ENCODE measurements at places on chromosomes 6 and 20. TPM values are rescaled to one million over a fixed set of nuclear protein-coding genes. Genes with fewer than 3 reads are reported as not detected.

DNA sequence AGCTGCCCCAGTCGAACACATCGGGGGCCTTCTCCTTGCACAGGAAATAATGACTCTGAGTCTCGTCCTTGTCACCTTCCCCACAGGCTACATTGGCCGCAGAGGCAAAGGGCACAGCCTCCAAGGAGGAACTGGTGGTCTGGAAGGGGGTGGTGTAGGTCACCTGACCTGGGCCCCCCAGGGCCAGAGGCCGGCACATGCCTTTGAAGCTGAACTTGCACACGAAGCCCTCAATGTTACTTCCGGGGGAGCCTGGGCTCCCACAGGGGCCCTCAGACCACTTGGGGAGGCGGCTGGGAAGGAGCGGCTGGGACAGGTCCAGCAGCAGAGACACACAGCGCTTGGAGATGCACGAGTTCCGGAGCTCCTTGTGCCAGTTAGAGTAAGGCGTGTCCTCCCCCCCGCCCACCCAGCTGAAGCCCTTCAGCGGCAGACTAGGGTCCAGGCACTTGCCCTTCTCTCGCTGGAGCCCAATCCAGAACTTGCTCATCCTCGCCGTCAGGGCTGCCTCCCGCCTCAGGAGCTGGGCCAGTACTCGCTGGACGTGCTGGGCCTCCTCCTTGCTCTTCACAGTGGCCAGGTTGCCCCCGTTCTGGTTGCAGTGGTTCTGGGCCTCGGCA, 578 bp downstream of the CD93 start:
- no peak for DNase-seq

- peak; percentile 25 for DNase-seq
Observed at GRCh38 chr6:25991785-25992412, 29.3 kb downstream of the TRIM38 start.

GRCh38 chr6:624979-625378, 31.9 kb downstream of the HUS1B start:
- DNase-seq: no peak

DNA sequence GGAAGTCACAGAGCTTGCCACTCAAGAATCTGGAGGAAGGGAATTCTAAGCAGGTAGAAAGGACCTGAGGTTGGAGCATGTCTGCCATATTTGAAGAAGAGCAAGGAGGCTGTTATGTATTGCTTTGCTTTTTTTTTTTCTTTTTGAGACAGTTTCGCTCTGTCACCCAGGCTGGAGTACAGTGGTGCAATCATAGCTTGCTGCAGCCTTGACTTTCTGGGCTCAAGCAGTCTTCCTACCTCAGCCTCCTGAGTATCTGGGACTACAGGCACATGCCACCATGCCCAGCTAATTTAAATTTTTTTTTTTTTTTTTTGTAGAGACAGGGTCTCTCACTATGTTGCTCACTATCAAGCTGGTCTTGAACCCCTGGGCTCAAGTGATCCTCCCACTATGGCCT, 40.8 kb downstream of the ORC3 start:
- DNase-seq: no peak

DNA sequence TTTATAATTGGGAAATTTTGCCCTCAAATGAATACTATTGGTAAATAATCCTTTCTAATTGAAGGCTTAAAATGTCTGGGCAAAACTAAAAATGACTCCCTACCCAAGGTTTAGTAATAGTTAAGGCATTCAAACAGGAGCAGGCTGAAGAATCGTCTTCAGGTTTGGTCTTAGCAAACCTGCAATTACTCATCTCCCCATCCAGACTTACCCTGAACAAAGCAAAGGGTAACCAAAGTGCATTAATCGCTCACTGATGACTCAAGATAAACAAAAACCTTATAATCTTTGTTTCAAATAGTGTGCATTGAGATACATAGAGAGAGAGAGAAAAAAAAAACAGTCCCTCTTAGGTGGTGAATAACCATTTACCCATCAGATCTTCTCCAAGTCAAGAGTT, 225.5 kb downstream of the BMP2 start:
- DNase-seq: no peak

DNA sequence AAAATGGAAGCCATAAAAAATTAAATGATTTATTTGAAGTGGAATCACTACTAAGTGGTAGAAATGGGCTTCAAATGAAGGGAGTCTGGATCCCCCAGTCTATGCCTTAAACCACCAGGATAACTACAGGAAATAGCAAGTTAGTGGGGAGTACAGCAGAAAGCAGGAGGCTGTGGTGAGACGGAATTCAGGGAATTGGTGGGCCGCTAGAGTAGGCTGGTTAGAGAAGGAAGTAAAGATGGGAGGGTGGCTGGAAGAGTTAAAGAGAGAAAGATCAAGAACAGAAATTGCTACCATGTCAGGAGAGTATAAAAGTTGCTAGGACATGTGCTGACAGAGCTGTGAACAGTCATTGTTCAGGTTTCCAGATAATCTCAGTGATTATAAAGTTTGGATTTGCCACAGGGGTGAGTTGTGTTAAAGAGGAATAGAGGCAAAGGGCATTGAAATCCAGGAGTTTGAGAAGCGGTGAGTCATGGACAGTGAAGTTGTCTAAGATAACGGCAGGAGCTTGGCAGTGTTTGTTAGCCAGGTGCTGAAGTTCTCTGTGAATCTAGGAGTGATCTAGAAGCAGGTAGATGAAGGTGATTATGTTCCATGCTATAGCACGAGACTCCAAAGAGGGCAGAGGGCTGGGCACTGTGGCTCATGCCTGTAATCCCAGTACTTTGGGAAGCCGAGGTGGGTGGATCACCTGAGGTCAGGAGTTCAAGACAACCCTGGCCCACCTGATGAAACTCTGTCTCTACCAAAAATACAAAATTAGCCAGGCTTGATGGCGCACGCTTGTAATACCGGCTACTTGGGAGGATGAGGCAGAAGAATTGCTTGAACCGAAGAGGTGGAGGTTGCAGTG, 13.7 kb upstream of the HINT3 start:
- DNase-seq: peak; percentile 48

Gene NEDD9
- 13.3 TPM for total RNA-seq

Gene CCR6
- total RNA-seq: not detected
